ENCODE measurements at places on chromosomes 13 and 19.

DNA sequence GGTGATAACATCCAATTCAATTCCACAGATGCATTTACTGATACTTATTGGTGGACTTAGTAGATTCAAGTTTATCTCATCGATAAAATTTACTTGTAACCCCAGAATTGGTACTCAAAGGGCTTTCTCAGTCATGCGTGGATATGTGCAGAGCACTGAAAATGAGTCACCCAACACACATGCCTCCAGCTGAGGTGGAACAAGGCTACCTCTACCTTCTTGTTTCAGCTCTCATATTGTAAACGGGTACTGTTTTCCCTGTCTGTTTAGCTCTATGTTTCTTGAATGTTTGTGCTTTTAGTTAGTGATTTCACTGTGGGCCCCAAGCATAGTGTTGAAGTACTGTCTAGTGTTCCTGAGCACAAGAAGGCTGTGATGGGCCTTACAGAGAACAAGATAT lies 1.5 kb downstream of the LRRC63 start:
- no peak for DNase-seq

DNA sequence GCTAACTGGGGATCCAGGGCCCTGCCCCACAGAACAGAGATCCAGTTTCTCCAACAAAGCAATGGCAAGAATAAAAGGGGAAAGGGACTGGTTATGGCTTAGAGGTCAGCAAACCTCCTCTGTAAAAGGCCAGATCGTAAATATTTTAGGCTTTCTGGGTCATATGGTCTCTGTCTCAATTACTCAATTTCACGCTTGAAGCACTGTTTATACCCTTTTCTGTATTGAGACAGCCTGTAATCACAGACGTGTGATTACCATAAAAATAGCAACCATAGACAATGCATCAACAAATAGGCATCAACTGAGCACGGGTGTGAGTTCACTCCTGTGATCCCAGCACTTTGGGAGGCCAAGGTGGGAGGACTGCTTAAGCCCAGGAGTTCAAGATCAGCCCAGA lies 9.3 kb downstream of the RAB3D start:
- no peak for DNase-seq

DNA sequence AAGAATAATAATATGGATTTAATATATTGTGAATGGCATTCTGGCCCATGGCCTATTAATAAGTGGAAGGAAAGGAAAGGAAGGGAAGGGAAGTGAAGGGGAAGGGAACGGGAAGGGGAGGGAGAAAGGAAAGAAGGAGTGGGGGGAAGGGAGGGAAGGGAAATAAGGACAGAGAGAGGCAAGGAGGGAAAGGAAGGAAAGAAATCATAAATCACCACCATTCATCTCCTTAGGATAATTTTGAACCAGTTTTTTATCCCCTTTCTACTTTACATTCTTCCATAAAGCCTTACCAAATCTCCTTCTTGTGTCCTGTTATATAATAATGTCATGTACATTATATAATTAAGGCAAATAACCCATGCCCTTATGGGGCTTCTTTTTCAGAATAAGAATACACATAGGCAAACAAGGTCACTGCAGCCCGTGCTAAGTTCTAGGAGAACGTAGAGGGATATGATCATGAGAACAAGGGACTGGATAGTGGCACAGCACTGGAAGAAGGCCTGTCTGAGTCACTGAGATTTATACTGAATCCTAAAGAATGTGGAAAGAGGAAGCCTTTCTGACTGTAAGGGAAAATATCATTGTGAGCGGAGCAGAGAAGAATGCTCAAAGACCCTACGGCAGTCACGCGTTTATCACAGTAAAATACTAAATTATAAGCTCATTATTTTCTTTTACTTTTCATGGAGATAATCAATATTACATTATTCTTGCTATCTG lies 444.5 kb upstream of the GPC6 start:
- DNase-seq: no peak

GRCh38 chr13:91372911-91373310 lies 25.4 kb downstream of the MIR17HG start:
- DNase-seq: no peak

DNA sequence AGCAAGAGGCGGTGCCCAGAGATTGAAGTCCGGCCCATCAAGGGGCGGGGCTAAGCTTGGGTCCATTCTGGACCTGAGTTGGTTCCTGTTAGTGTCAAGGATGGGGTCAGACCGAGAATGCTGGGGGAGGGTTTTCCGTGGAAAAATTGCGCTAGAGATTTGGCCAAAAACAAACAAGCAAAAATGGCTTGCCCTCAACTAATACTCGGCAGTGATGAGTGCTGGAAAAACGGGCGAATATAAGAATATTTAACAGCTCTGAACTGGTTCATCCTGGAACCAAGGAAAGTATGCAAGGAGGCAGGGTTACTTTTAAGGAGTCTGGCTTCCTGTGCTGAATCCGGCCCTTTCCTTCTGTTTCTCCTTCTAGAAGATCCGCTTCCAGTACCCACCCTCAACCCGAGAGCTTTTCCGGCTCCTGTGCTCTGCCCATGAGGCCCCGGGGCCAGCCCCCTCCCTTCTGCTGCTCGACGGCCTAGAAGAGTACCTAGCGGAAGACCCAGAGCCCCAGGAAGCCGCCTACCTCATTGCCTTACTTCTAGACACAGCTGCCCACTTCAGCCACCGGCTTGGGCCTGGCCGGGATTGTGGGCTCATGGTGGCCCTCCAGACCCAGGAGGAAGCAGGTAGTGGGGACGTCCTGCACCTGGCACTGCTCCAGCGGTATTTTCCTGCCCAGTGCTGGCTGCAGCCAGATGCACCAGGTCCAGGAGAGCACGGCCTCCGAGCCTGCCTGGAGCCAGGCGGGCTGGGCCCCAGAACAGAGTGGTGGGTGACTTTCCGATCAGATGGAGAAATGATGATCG lies 880 bp downstream of the SWSAP1 start:
- DNase-seq: peak; percentile 45

DNA sequence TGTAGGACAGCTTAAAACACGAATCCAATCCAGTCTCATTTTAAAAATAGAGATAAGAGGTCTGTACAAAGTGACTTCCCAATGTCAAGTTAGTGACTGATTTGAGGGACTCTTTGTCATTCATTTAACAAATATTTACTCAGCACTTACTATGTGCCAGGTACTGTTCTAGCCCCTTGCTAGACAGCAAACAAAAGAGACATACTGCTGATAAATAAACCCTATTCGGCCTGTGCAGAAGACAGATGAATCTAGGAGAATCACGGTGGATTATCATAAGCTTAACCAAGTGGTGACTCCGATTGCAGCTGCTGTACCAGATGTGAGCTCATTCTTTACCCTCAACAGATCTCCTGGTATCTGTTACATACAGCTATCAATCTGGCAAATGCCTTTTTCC lies 6.4 kb upstream of the ELF1 start:
- no peak for DNase-seq

DNA sequence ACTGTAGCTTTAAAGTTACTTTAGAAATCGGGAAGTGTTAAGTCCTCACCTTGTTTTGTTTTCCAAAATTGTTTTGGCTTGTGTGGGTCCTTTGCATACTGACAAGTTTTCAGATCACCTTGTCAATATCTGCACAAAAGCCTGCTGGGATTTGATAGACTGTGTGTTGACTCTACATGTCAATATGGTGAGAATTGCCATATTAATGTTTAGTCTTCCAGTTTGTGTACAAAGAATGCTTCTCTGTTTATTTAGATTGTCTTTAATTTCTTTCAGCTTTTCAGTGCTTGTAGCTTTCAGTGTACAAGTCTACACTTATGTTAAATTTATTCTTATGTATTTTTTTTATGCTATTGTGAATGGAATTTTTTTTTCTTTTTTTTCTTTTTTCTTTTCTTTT lies 50.2 kb downstream of the SIPA1L3 start:
- DNase-seq: no peak

DNA sequence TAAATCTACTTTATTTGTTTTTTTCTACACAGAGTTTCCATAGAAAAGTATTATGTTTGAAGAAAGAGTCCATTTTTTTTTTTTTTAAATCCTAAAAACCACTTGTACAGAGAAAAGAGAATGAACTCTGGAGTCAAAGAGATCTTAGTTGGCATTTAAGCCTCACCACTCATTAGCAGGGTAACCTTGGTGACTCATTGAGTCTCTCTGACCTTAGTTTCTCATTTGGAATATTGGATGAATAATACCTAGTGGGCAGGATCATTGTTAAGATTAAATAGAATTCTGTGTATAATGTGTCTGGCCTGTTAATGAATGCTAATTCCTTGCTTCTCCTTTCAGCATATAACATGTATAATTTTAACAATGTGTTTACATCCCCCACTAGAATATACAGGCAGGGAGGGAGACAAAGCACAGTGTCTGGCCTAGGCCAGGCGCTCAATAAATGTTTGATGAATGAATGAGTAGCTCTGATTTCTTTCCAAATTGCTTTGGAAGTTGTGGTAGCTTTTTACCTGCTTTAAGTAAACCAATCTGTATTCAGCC lies 48.7 kb upstream of the MYCBP2 start:
- DNase-seq: no peak

GRCh38 chr19:46147166-46147740 lies 785 bp upstream of the IGFL2 start:
- DNase-seq: no peak

DNA sequence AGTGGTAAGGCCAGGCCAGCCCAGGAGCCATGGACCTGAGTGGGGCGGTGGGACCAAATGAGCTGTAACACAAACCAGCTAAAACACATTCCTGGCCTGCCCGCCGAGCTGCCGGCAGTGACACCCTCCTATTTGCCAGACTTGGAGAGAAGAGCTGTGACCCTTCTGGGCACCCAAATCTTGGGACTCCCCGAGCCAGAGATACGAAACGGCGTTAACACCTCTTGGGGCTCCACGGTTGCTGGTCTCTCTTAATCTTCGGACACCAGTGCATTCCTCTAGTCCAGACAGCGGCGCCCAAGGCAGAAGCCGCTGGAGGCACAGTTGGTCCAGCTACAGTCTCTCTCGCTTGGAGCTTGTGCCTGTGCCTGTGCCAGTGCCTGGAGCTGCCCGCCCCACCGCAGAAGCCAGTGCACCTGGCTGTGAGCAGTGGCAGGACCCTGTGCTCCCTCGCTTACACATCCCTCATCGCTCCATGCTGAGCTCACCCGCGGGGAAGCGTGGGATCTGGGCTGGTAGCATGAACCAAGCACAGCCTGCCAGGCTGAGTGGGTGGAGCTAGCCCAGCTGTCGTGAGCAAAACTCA lies 147.2 kb upstream of the KLHL1 start:
- no peak for DNase-seq

GRCh38 chr13:50928659-50929462 lies 19.3 kb downstream of the RNASEH2B start:
- no peak for DNase-seq

DNA sequence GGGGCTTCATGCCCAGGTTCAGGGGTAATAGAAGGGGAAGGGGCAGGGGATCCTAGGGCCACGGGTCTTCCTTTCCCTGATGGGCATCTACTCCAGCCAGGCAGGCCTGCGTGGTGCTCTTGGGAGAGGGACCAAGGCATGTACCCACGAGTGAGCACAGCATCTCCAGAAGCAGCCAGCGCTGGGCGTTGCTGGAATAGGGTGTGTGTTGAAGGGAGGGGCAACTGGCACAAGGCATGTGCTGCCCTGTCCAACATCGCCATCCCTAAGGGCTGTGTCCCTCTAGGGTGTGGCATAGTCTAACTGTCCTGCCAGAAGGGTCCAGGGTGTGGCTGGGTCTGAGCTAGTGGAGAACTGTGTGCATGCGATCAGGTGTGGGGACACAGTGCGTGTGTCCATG lies 2.9 kb downstream of the NOTCH3 start:
- no peak for DNase-seq

- no peak for DNase-seq
Observed at GRCh38 chr13:106061781-106062180, 473.7 kb downstream of the EFNB2 start.

- no peak for DNase-seq
Observed at GRCh38 chr13:106562301-106562700, 5.6 kb downstream of the ARGLU1 start.

All from NCI-H1105 treated with DMSO at 0.1 percent for 48 hours (cell line).